ENCODE measurements at places on chromosomes 5 and 9.

- no peak for DNase-seq
Observed at GRCh38 chr5:61626639-61627282, 294.7 kb downstream of the ZSWIM6 start.

DNA sequence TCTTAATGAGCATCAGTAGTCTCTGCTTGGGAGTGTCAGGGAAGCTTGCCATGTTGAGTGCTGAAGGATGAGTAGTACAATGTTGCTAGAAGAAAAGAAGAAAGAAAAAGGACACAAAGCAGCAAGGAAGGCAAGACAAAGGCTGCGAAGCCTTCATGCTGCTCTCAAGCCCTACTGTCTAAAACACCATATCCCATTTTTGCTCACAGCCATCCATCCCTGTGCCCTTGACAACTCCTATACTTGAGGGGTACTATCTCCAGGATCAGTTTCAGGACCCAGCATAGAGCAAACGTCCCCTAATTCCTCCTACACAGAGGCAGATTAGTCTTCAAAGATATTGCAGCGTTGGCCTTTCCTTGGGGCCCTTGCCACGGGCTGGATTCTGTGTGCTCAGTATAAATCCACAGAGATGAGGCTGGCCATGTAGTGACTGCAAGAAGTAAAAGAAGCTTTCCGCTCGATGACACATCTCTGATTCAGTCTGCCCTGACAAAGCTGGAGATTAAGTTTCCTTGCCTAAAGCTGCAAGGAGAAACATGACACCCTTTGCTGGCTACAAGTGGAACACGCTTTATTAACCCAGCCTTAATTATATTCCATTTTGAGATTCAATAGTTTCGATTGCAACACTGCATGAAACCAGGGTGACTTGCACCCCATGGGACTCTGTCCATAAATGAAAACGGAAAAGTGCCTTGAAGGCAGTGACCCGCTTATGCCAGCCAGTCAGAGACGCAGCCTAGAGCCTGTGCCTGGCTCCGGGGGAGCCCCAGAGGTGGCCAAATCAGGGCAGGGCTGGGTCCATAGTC, 304.6 kb downstream of the ACTL7B start:
- DNase-seq, result no peak

- DNase-seq, result peak; percentile 23
Observed at GRCh38 chr5:127875235-127876021, 172.2 kb downstream of the CCDC192 start.

DNA sequence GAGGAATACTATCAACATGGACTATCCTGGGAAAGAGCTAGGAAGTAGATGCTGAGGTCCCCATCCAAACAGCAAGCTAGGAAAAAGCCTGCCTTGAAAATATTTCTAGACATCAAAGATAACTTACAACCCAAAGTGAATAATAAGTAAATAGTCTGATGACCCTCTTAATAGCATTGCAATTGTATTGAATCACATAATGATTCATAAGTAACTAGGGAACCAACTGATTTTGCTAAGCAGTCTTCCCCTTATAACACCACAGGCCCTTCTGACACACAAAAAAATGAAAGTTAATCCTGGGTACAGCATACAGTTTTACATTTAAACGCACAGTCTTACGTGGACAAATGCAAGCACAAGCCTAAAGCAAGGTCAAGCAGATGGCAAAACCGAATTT, 199.3 kb downstream of the RFK start:
- DNase-seq, result no peak

DNA sequence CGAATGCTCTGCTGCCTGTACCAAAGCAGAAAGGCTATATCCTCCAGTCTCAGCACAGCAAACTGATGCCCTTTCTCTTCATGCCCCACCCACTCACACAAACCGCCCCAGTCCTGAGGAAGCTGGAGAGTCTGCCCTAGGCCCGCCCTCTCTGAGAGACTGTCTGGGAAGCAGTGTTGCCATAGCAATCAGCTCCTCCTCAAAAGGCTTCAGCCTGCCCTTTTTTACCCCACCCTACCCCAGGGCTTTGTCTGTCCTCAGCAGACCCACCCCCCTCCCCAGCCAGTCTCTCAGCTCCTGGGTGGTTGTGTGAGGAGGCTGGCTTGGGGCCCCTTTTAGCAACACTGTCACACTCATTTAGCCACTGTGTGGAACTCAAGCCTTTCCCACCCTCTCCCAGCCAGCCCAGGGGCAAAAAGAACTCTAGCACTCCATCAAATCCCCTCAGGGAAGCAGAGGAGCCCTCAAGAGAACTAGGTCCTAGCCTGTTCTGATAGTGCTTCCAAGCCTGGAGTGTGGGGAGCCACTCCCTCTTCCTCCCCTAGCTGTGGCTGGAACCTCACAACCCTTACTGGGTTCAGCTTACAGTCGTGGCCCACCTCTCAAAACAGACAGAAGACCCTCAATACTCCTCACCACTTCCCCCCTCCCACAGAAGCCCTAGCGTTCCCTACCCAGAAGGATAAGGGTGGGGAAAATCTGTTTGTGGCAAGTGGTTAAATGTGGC, 1.4 kb downstream of the ATOSB start:
- DNase-seq, result peak; percentile 72

Measured in activated T-cell treated with anti-CD3 and anti-CD28 coated beads, Interleukin-2, amount 50 U/mL, for 48 hours (primary cell).